Ammon's horn (tissue), 1 donor: ENCODE measurements at places on chromosomes 1 and 21.

GRCh38 chr1:5707566-5708345 lies 284.5 kb downstream of the NPHP4 start:
- peak; percentile 16 for DNase-seq

GRCh38 chr21:38264571-38264970 lies 7.8 kb downstream of the KCNJ15 start:
- no peak for DNase-seq

DNA sequence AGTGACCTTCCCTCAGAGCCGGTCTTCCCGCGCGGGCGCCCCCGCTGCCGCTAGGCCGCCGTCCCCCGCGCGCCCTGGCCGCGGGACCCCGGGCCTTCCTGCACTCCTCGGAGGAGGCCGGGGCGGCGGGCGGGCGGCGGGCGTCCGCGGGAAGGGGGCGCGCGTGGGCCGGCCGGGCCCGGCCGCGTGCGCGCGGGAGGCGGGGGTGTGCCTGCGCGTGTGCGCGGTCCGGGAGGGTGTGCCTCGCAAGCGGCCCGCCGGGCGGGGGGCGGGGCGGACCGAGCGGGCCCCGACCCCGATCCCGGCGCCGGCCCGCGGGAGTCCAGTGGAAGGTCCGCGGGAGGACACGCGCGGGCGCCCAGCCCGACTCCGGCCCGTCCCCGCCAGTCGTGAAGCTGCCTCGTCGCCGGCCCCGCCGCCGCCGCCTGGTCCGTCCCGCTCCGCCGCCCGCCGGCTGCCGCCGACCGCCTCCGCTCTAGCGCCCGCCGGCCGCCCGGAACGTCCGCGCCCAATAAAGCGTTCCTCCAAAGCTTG lies 438 bp downstream of the MRPS6 start:
- DNase-seq, result peak; percentile 36

GRCh38 chr1:41704196-41704595 lies 214.5 kb downstream of the HIVEP3 start:
- no peak for DNase-seq

GRCh38 chr1:180208264-180208663 lies 21.8 kb upstream of the LHX4 start:
- DNase-seq, result no peak

DNA sequence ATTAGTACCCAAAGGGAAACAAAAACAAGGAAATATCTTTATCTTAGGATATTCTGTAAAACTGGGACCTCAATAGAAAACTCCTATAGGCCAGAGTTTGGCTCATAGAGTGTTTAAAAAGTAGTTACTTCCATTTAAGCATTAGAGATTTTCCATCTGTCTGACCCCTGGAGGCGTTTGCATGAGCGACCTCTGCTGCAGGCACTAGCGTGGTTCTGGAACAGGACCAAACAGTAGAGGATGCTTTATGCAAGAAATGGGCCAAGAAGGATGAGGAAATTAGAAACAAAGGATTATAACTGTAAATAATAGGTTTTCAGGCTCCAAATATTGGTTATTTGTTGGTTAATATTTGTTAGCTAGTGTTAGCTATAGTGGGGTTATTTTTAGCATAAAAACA lies 5.7 kb downstream of the ZBTB40 start:
- no peak for DNase-seq

- no peak for DNase-seq
These were observed 337.4 kb upstream of the LYPLAL1 start for GRCh38 chr1:218836264-218836663.
